ENCODE measurements at places on chromosomes 1 and 21. TPM values are rescaled to one million over a fixed set of nuclear protein-coding genes. Genes with fewer than 3 reads are reported as not detected.

GRCh38 chr1:101820071-101820470 lies 176.7 kb downstream of the OLFM3 start:
- no peaks in the 10 kb centered on the region for H3K36me3 ChIP-seq
- H3K4me3 ChIP-seq, result no peak overlapping the region
- no peak overlapping the region for H3K27ac ChIP-seq
- no peaks in the 10 kb centered on the region for H3K27me3 ChIP-seq
- no peak for DNase-seq

The ASCL5 gene
- not detected for total RNA-seq

GRCh38 chr1:181647314-181648035 lies 164.2 kb downstream of the CACNA1E start:
- no peak overlapping the region for H3K27ac ChIP-seq
- peaks cover 5% of the 10 kb centered on the region for H3K27me3 ChIP-seq
- H3K36me3 ChIP-seq, result no peaks in the 10 kb centered on the region
- no peak overlapping the region for H3K4me3 ChIP-seq

The KIRREL1 gene
- 8.1 TPM for total RNA-seq

The VSIG8 gene
- total RNA-seq, result not detected

The LCK gene
- 0.37 TPM for total RNA-seq
